KG1 (cell line): ENCODE measurements at places on chromosomes 7 and 10.

GRCh38 chr10:76881477-76882220, 756.0 kb downstream of the KCNMA1 start:
- DNase-seq = no peak

- no peak for DNase-seq
Observed at GRCh38 chr10:62451611-62451975, 77.4 kb downstream of the ZNF365 start.

DNA sequence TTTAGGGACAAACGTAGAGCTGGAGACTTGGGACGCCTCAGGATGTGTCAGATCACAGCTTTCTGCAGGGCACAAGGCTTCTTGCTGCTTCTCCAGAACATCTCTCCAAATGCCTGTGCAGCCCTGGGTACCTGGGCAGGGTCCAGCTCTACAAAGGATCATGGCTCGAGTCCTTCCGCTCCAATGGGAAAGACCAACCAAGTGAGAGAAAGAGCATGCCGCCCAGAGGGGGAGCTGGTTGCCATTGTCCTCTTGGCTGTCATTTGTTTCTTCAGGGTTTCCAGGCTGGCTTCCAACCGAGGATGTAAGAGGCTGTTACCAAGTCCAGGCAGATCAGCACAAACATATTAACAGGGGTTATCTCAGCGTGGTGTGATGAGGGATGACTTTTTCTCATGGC, 5.6 kb upstream of the LEP start:
- DNase-seq = no peak

DNA sequence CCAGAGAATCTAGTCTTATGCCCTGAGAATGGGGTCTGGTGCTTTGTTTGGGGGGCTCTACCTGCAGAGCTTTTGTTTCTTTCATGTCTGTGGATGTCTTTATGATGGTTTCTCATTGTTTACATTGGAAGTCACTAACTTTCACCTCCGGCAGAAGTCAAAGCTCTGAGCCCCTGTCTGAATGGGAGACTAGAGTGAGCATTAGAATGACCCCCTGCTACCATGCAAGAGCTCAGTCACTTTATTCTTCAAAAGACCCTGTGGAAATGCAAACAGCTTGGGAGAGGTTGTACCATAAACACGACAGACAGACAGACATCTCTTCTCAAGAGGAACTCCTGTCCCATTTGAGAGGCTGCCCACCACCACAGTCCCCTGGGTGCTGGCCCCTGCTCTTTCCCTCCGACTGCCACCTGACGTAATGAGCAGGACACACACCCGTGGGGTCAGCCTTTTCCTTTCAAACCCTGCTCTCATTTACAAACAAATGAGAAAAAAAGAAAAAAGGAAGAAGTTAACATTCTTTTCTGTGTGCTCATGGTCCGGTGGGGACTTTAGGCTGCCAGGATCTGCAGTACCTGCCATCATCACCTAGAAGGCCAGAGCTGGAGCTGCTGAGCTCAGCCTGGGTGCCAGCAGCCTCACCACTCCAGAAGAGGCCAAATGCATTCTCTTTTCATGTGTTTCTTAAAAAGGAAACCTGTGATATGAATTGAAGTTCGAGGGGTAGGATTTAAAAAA, 91.6 kb downstream of the FZD1 start:
- DNase-seq = no peak

- DNase-seq = no peak
Observed at GRCh38 chr7:28124413-28124812, 56.2 kb downstream of the JAZF1 start.

DNA sequence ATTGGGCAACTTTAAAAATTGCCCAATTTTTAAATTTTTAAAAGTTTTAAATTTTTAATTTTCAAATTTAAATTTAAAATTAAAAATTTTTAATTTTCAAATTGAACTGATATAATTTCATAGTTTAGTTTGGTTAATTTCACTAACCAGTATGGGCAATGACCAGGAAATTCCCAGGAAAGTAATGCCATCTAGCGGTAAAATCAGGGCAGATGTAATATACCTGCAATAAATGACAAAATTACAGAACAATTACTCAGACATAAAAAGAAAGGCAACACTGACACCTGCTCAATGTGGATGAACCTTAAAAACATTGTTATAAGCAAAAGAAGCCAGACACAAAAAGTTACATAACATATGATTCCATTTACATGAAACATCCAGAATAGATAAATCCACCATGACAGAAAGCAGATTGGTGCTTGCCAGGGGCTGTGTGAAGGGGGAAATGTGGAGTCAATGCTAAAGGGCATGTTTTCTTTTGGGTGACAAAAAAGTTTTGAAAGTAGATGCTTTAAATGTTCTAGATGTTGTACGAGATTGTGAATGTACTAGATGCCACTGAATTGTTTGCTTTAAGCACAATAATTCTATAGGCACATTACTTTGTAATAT, 28.6 kb upstream of the SLC16A12 start:
- DNase-seq = no peak

DNA sequence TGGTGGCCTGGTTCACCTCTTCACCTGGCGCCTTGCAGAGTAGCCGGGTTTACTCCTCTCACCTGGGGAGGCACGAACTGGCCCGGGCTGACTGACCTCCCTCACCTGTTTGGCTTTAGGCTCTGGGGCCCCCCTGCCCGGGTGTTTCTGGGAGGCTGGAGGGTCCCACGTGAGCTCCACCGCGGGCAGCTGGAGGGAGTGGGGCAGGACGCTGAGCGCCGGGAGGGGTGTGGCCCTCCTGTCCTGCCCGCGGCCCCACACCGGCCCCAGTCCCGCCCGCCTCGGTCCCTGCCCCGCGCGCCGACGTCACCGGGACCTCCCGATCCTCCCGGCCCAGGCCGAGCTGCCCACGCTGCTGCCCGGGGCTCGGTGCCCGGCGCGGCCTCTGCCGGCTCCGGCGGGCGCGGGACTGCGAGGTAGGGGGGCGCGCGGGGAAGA, at the start of gene AMZ1:
Gene AMZ1 (plus strand): TSS at position 322 of the 438 bp plus-strand sequence. CDS start 12,250 bp downstream, outside the sequence.
- no peak for DNase-seq

DNA sequence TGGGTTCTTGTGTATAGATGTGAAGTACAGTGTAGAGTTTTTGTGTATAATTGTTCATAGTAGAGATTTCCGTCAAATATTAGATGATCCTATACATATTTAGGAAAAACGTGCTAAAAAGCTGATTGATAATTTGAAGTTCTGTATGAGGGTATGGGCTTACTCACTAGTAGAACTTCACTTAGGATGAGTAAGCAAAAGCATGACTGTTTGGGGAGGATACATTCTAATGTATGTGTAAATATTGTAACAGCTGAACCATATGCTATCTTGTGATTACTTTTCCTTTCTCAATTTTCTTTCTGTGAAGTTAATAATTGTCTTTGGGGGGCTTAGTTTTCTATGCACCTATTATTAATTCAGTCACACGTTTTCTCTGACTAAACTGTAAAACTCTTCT, 53.2 kb upstream of the PDK4 start:
- DNase-seq = no peak

DNA sequence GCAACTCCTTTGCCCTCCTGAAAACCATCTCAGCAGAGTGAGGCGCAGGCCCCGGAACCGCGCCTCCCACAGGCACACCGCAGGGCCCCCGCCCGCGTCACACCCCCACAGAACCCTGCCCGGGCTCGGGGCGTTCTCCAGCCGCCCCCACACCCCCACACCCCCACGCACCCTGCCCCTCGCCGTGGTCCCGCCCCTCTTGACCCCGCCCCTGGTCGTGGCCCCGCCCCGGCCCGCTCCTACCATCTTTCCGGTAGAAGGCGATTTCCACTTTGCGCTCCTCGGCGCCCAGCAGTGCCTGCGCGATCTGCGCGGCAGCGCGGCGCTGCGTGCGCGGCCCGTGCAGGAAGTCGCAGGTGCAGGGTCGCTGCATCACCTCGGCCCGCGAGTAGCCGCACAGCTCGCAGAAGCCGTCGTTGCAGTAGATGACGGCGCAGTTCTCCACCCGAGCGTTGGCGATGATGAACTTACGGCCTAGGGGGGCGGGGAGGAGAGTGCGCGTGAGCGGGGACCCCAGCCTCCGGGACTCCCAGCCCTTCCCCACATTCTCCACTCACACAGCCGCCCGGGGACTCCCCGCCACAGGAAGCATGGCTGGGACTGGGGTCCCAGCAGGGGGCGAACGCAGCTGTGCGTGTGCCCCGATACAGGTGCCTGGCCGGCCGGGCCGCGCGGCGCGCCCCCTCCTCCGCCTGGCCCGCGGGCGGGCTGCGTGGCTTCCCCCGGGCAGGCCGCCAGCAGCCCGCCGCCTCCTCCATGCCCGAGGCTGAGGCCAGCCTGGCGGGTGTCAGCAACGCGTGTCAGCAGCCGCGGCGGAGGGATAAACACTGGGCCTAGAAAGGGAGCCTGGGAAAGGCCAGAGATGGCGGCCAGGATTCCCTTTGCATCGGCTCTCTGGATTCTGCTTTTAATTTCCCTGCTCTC, 3.4 kb downstream of the KCNH2 start:
- no peak for DNase-seq

GRCh38 chr10:3749600-3749999, 35.4 kb downstream of the KLF6 start:
- DNase-seq = no peak

DNA sequence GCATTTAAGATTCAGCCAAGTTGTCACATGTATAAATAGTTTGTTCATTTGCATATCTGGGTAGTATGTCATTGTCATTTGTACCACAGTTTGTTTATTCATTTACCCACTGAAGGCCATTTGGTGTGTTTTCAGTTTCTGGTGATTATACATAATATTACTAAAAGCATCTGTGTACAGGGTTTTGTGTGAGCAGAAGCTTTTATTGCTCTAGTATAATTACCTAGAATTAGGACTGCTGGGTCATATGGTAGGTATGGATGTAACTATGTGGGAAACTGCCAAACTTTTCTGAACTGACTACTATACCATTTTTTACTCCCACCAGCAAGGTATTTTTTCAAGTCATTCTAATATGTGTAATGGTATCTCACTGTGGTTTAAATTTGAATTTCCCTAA, 584.0 kb upstream of the GHITM start:
- no peak for DNase-seq

DNA sequence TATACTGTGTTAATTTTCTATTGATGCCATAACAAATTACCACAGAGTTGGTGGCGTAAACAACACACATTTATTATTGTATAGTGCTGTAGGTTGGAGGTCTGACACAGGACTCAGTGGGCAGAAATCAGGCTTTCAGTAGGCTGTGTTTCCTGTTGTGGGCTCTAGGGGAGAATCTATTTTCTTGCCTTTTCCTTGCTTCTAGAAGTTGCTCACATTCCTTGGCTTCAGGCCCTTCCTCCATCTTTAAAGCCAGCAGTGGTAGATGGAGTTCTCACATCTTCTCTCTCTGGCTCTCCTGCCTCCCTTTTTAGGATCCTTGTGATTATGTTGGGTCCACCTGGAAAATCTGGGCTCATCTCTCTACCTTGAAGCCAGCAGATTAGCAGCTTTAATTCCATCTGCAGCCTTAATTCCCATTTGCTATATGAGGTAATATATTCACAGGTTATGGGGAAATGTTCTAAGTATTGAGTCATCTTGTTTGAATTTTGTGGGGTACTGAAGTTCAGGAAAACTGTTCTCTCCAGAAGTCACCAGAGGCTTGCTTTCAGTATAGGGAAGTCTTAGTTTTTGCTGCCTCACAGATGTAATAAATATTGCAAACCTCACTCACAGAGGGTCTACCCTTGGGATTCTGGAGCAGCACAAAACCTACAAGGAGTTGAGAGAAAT, 38.9 kb downstream of the CCNY start:
- DNase-seq = no peak

GRCh38 chr10:131777921-131778320, 122.9 kb upstream of the PPP2R2D start:
- DNase-seq = no peak

DNA sequence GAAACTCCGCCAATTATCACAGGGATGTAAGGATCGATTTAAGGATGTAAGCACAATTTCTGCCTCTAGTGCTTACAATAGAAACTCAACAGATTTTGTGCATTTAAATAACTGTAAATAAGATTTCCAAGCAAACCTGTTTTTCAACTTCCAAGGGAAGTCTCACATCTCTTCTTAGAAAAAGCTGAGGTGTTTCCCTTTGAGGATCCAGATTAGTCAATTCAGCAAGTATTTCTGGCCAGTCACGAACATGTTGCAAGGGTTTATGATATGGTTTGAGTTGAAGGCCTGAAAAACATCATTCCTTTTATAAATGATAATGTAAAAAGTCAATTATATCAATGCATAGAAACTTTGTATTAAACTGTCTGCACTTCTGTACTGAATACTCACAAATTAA, 23.9 kb downstream of the KRIT1 start:
- no peak for DNase-seq

DNA sequence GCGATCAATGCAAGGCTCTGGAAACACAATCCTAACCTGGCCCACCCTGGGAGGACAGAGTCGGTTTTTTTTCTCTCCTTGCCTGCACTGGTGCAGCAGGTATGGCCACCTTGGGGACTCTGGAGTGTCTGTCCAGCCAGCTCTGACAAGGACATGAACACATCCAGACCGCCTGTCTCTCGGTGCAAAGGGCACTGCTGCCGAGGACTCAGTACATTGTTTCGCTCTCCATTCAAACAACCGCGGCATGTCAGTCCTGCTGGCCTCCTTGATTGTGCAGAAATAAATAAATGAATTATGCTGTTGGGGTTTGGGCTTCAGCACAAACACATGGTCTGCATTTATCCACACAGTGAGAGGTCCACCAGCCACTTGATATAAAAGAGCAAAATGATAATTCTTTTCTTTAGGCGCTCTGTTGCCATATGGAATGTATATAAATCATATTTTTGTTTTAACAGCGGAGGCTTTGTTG, 565.2 kb downstream of the KCNMA1 start:
- DNase-seq = no peak
